Liver (tissue), 10 donors: ENCODE measurements at places on chromosomes 7 and 10. TPM values are rescaled to one million over a fixed set of nuclear protein-coding genes. Genes with fewer than 3 reads are reported as not detected.

DNA sequence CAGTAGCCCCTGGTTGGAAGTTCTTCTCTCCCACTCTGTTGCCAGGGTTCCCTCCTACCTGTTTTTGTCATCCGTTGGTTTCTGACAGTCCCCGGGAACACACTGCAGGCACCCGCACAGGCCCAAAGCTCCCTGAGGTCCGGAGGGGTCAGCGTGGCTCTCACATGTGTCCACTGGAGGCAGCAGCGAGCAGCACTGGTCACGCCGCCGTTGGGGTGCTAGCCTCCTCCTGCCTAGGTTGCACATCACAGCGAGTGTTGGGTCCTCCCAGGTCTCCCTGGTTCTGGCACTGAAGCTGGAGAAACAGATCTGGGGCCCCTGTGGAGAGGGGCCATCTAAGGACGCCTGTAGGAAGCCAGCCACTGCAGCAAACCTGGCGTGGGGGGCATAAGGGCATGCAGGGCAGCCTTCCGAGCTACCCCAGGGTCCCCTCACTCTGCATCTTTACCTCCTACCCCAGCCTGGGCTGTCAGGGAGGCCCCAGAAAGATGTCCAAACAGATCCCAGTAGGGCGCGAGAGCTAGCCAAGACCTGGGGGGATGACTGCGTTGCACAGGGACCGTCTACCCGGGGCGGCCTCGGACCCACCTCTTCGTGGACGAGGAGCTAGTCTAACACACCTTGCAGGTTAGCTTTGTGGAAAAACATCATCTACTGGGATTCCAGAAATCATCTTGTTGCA lies 28.9 kb downstream of the LRRC27 start:
- no peak for DNase-seq

Gene TFAM
- total RNA-seq, result 21.8 TPM

DNA sequence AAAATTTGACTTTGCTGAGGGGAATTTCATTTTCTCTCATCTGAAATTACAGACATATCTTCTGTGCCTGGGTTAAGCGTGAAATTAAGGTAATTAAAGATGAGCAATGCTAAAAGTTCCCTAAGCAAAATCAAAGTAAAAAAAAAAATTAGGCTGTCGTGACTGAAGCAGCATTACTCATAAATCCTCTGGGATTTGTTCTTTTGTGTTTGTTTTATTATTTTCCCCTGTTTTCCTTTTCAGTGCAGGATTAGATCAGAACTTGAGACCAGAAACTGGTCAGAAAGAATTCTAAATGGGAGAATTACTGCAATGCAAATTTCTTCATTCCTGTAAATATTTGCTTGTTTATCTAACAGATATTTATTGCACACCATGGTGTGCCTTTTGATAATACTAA lies 141.4 kb upstream of the BET1 start:
- DNase-seq, result no peak

Gene STOX1
- total RNA-seq, result 0.33 TPM

DNA sequence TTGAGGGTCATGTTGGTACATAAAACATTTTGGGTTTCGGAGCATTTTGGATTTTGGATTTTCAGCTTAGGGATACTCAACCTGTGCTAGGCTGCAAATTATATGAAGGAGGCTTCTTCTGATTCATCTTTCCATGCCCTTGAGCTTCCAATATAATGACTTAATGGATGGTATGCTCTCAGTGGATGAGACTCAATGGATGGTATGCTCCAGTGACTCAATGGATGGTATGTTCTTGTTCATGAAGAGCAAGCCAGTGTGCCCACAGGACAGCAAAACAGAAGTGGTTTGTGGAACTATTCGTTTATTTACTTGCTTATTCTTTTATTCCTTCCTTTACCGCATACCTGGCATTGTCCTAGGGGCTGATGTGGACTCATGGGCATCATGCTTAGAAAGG lies 969.6 kb downstream of the LRMDA start:
- DNase-seq, result no peak

DNA sequence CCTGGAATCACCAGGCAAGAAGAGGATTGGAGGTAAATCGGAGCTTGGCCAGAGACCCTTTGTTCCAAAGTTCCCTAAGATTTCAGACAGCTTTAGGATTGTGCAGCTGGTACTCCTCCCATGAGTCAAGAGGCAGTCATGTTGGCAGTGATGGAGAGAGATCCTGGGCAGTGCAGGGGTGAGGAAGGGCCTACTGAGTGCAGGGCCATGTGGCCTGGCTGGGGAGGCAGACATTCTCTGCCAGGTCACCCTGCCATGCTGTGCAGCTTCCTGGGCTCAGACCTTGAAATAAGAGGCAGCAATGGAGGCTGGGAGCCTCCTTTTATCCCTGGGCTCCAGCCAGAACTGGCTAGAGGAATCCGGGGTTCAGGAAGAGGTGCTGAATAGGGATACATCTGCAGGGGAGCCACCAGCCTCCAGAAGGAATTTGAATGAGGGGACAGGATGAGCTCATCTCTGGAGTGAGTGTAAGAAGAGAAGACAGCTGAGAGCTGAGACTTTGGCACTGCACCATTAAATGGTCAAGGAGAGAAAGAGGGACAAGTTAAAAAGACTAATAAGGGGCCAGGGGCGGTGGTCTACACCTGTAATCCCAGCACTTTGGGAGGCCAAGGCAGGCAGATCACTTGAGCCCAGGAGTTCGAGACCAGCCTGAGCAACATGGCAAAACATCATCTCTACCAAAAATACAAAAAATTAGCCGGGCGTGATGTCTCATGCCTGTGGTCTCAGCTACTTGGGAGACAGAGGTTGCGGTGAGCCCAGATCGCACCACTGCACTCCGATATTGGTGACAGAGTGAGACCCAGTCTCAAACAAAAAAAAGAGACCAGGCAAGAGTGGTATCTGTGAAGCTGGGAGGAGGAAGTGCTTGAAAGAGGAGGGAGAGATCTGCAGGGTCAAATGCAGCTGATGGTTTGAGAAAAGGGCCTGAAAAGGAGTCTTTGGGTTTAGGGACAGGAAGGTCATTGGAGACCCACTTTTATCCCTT lies 12.0 kb downstream of the SFTPD start:
- peak; percentile 14 for DNase-seq

DNA sequence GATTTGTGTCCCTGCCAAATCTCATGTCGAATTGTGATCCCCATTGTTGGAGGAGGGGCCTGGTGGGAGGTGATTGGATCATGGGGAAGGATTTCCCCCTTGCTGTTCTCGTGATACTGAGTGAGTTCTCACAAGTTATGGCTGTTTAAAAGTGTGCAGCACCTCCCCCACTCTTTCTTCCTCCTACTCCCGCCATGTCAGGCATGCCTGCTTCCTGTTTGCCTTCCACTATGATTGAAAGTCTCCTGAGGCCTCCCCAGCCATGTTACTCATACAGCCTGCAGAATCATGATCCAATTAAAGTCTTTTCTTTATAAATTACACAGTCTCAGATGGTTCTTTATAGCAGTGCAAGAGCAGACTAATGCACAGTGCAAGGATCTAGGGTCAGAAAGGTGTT lies 75.4 kb downstream of the CALD1 start:
- DNase-seq, result no peak

- DNase-seq, result no peak
Measured at GRCh38 chr7:156474241-156474743, 166.3 kb upstream of the RNF32 start.

- DNase-seq, result no peak
Measured at GRCh38 chr7:141700296-141700847, 1.6 kb downstream of the DENND11 start.
